Spinal cord (tissue), 10 donors: ENCODE measurements at places on chromosomes 12 and 14.

- no peak for DNase-seq
These were observed 19.1 kb upstream of the DGLUCY start for GRCh38 chr14:91094772-91095171.

- no peak for DNase-seq
These were observed 127.6 kb downstream of the WIF1 start for GRCh38 chr12:64993461-64993860.

DNA sequence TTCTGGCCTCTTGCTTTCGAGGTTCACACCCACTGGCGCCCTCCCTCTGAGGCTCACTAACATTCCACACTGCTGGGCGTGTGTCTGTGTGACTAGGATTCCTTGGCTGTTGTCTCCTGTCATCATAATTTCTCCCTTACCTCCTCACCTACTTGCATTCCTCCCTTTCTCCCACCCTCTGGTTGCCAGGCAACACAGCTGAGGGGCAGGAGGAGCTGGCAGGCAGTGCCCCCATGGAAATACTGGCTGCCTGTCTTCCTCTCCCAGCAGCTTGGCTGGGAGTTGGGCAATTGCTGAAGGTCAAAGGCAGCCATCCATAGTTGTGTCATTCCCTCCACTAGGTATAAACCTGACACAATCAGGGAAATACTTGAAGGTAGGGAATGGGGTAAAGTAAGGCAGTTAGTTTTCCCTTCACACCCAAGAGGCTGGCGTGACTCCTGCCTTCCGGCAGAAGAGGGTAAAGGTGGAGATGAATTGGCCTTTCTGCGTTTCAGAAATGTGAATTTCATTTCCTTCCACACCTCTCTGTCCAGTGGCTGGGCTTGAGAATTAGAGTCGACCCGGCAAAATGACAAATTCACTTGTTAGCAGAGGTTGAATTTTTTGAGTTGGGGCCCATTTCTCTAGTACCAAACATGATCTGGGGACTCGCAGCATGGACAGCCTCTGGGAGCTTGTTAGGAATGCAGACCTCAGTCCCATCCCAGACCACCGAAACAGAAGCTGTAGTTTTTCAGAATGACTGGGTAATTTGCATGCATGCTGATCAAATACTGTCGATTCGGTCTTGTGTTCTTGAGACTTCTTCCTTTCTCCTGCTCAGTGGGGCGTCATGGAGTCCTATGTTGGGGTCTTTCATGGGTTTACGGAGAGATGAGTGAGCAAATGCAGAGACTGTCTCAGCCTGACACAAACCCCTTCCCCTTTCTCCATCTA is 24.3 kb upstream of the EMP1 start:
- DNase-seq: peak; percentile 75

DNA sequence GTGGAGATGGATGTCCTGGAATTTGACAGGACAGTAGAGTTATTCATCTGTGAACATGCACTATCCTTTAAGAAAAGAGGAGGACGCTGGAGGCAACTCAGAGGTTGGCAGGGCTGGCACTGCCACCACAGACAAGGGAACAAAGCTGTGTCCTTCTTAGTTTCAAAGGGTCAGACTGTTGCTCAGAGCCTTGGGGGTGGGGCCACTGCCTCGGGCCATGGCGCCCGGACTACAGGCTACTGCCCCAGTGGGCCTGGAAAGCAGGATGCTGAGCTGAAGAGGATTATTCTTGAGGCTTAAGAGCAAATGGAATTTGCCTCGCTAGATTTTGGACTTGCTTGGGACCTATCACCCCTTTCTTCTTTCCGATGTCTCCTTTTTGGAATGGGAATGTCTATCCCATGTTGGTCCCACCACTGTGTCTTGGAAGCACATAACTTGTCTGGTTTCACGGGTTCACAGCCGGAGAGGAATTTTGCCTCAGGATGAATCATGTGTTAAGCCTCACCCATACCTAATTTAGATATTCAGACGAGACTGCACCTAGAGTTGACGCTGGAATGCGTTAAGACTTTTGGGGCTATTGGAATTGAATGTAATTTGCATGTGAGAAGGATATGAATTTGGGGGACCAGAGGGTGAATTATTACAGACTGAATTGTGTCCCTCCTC is 114.8 kb upstream of the RFLNA start:
- no peak for DNase-seq

DNA sequence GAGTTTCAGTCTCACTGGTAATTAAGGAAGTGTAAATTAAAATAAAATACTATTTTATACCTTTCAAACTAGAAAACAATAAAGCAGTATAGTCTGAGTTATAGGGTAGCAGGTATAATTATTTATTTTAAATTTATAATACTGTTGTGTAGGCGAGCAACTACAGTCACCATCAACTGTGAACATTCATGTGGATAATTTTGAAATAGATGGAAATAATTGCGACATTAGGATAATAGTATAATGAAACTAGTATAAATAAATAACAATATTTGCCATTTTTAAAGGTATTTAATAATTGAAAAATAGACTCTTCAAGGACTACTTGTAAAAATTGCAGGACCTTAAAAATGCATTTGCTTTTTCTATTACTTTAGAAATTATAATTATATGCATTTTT is 3.8 kb upstream of the DYRK4 start:
- DNase-seq: no peak

DNA sequence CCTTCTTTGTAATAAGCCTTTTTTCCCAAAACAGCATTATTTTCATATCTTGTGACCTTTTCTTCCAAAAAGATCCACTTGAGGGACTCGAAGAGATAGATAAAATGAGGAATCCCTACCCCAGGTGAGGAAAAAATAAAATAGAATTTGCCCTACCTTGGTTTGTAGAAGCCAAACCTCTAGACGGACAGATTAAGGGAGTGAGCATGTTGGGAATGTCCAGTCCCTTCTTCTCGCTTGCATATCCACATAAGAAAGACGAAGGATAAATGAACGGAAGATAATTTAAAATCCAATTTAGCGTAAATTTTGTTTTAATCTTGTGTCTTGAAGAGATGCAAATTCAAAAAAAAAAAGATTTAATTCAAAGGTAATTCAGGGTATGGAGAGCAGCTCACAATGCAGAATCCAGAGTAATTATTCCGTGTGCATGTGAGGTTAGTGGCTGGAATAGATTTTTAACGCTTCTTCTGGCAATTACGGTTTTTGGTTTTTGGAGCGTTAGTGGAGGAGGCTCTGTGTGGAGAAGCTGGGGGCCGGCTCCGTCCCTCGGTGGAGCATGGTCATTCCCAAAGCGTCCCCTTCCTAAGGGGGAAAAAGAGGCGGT is 1.5 kb downstream of the GRIN2B start:
- DNase-seq: peak; percentile 72

- DNase-seq: no peak
These were observed 98.7 kb downstream of the HECTD4 start for GRCh38 chr12:112283546-112283945.

DNA sequence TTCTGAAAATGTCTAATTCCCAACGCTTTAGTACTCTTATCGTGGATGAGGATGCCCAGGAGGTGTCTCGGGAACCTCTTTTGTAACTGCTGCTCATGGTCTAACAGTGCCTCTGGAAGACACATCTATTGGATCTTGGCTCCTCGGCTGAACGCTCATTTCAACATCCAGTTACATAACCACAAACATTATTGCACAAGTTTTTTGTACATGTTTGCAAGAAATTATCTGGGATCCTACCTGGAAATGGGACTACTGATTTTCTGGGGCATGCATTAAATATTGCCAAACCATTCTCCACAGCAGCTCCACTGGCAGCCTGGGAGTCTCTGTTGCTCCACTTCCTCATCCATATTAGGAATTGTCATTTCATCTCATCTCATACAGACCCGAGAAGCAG is 117.5 kb upstream of the EVL start:
- no peak for DNase-seq

DNA sequence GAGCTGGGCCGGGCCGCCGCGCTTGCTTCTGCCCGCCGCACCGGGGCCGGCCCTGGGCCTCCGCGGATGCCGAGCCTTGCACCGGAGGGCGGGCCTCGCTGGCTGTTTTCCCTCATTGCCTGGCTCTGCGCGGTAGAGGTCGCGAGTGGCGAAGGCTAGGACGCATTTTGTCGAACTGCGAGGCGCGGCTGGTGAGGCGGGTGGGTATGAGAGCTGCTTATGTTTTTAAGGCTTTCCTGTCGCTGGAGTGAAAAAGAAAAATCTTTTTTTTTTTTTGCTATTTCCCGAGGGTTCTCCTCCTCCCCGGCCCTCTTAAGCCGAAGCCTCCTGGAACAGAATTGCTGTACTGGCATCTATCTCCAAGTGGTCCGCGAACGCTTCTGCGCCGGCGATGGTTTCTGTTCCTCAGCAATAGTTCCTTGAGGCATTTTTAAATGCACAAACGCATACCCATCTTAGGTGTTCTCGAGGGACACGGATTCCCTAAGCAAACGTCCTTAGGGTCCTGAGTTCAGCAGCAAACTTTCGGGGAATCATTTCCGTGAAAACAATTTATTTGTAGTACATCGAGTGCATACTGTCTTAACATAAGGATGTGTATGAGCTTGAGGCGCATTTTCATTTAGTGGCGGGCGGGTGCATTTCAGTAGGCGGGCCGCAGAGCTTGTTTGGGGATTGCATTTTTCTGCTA is 631 bp downstream of the RESF1 start:
- DNase-seq: peak; percentile 47

GRCh38 chr14:100288382-100289185 is 17.7 kb downstream of the SLC25A29 start:
- no peak for DNase-seq

GRCh38 chr14:21880918-21881317 is 207.3 kb upstream of the OR4E1 start:
- DNase-seq: no peak
